ENCODE measurements at places on chromosomes 5 and 9.

GRCh38 chr5:148805326-148806290 is 20.8 kb upstream of the ADRB2 start:
- DNase-seq: no peak

DNA sequence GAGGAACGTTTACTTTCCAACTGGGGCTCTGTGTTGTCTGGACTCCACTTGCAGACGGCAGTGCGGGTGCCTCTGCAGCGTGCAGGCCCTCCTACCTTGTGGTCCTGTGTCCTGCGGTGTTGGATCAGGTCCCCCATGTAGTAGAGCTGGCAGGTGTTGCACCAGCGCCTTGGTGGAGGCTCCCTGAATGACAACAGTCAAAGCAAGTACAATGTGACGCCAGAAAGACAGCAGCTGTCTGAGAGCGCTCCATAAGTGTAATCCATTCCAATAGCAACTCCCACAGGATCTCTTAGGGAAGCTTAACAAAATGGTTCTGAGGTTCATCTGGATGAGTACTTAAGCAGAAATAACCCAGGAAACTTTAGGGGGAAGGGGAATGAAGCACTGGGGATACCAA is 9.9 kb downstream of the BBLN start:
- DNase-seq: no peak

- DNase-seq: no peak
Observed at GRCh38 chr9:21015129-21015815, 16.2 kb downstream of the HACD4 start.

DNA sequence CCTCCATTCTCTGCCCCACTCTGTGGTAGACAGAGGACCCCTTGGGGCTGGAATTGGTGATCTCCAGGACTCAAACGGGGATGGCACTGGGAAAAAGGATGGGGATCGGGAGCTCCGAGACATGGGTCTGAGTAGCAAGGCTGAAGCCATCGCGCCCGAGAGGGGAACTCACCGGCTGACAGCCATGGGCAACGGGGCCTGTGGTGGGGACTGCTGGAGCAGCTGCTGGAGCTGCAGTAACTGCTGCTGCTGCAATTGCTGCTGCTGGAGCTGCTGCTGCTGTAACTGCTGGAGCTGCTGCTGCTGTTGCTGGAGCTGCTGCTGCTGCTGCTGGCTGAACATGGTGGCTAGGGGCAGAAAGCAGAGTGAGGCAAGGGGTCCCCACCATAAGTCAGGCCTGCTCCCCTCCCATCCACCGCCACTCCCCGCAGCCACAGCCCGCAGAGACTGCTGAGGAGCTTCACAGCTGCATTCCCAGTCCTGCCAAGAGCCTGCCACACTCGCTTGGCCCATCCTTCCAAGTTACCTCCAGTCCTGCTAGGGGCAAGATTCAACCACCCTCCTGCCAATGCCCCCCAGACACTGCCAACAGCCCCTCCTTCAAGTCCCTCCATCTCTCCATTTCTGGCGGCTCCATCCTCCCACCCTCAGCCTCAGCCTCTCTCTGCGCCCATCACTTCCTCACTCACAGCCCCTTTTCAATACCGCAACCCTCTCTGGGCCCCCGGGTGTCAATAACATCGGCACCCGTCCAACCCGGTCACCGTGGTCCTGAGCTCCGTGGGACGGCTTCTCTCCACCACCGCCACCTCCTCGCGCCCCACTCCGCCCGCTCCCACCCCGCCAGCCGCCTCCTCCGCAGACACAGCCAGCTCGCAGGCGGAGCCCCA is 611 bp downstream of the CIZ1 start:
- DNase-seq: no peak

- DNase-seq: no peak
Observed at GRCh38 chr9:70147196-70147595, 103.5 kb downstream of the MAMDC2 start.

DNA sequence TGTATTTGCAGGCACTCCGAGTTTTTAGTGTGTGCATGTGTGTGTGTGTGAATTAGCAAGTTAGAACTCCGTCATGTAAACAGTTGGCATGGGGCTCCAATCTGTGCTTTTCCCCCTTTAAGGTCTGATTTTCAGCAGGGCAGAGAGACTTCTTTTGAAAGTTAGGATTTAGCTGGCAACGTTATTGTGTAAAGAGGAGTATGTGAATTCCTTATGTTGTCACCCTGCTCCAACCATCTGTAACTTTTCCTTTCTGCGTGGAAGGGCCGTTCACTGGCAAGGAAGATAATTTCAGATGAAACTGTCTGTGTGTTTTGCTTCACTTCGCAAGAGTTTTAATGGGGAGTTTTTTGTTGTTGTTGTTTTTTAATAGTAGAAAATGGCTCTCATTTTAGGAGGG is 332 bp downstream of the SGCD start:
- no peak for DNase-seq

- DNase-seq: no peak
Observed at GRCh38 chr5:142072488-142072887, 36.1 kb upstream of the NDFIP1 start.

DNA sequence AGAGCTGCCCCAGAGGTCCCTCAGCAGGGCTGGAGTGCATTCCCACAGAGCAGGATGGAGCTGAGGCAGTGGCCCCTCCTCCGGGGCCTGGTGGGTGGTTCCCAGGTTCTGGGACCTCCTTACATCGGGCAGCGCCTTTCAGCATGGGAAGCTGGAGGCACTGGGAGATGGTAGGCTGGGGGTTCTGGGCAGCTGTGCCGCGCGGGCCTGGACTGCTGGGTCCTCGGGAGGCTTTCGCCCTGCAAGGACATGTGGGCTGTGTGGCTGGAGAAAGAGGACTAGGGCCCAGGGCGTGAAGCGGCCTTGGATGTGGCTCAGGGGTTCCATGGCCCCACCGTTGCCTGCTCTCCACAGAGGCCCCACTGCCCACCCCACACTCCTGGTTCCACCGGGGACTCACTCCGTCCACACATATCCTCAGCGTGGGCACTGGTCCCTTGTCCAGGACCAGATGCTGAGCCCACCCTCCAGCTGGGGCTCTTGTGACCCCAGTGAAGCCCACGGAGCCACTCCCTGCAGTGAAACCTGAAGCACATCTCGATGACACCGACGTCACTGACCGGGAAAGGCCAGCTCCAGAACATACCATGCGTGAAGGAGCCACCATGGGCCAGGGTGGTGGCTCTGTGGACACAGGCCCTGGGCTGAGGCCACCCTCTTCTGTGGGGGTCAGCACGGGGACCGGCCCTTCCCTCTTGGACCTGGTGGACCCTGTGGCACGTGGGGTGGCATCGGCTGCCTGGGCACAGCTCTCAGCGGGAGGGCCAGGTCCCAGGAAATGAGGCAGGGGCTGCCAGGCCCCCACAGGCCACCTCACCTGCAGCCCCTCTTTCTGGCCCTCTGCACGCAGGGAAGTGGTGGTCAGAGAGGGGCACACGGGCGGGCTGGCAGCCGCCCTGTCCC is 31.5 kb upstream of the NKD2 start:
- peak; percentile 30 for DNase-seq

GRCh38 chr5:146620669-146621051 is 104.7 kb upstream of the GPR151 start:
- no peak for DNase-seq

GRCh38 chr5:141674747-141675146 is 7.3 kb downstream of the ARAP3 start:
- no peak for DNase-seq

DNA sequence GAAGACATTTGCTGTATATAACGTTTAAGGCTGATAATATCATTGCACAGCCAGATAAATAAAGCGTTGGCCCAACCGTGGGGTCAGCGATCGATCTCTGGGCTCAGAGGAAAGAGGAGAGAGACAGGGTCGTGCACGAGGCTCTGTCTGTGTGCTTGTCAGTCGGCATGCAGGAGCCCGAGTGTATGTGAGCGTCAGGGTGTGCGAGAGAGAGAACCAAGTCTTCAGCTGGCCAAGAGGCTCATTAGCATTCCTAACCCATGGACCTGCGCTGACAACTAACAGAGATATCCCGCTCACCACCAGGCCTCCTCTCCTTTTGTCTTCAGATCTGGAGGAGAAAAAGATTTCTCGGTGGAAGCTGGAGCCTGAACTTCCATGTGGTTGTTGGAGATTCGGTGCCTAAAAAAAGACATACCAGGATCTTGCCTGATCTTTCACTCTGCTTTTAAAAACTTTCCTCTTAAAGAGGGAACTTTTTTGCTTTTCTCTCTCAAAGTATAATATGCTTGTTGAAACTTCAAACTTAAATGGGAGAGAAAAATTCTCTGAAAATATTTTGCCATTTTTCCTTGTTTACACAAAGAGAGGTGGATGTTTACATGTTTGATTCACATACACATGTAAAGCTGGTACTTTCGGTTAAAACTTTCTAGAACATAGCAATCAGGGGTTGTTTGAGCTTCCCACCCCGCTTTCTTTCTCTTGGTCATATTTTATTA is 16.5 kb downstream of the NR2F1 start:
- no peak for DNase-seq

GRCh38 chr9:92353051-92353450 is 27.3 kb downstream of the CENPP start:
- DNase-seq: no peak

DNA sequence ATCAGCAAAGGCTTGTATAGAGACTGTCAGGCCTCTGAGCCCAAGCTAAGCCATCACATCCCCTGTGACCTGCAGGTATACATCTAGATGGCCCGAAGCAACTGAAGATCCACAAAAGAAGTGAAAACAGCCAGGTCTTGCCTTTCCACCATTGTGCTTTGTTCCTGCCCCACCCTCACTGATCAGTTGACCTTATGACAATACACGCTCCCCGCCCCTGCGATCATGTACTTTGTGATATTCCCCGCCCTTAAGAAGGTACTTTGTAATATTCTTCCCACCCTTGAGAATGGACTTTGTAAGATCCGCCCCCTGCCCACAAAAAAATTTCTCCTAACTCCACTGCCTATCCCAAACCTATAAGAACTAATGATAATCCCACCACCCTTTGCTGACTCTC is 18.6 kb upstream of the NPM1 start:
- no peak for DNase-seq

DNA sequence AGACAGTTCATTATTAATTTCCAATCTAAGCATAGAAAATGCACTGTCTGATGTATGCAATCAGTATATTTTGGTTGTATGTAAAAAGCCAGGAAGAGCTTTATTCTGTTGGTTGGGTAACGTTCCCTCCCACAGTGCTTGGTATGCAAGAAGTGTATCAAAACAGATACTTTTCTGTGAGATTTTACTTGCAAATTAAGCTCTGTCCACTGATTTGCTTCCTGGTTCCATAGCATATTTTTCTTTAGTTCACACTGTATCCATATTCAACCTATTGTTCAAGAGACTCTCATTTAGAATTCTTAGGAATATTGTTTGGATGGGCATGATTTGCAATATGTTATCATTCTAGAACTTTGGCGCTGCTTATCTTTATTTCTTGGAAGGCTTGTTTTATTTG is 47.4 kb downstream of the RNF180 start:
- DNase-seq: no peak

- peak; percentile 59 for DNase-seq
Observed at GRCh38 chr5:152560512-152561137, 155.5 kb upstream of the NMUR2 start.

DNA sequence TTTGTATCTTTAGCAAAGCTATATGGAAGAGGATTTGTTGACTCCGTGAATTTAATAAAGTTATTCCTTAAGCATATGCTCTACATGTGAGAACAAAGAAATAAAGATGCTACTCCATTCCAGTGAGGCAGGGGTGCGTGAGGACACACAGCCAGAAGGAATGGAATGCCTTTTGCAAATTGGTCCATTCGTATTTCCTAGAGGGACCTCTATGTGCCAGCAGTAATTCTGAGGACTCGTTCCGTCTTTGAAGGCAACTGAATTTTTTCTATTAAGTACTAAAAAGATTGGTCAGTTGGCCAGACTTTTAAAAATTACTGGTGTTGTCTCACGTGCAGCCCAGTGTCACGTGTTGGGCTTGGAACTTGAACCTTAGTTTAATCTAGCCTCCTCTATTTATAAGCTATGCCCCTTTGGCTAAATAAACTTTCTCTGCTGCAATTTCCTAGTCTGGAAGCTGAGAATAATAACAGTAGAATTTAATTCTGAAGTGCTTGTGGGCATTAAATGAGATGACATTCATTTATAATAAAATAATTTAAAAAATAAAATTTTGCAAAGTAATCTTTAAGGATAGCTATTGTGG is 13.9 kb downstream of the RAI14 start:
- no peak for DNase-seq

DNA sequence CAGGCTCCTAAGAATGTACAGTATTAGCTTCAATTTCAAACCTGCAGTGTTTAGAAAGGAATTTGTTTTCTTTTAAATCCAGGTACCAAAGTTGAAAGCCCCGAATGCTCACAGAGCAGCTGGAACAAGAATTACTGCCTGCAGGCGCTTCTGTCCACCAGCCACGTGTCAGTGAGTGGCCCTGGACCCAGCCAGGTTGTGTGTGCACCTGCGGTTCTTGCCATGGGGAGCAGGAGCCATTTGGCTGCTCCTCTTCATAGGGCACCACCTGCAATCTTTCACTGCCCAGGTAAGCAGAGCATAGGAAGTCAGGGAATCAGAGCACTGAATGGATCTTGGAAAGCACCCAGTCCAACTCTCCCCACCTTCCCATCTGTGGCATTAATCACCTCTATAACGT is 79.5 kb upstream of the PIP5K1B start:
- no peak for DNase-seq

DNA sequence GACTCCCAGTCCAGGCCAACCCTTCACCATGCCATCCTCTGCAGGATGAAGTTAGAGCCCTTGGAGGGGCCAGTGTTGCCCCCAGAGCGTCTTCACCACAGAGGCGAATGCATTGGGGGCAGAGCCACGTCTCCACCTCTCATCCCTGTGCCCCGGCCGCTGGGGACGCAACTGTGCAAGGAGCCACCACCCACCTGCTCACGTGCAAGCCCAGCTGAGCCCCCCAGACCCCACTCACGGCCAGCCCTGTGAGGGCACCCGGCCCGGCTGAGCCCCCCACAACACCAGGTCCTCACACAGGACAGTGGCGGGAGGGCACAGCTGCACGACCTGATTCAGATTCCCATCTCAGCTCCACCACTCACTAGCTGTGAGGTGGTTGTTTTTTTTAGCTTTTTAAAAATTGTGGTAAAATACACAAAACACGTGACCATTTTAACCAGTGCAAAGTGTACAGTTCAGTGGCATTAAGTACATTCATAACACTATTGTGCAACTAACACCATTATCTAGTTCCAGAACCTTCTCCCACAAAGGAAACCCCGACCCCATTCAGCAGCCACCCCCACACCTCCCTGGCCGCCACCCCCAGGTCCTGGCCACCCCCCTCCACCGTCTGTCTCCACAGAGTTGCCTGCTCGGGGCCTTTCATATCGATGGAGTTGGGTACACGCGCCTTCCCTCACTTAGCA is 33.5 kb upstream of the UBAC1 start:
- no peak for DNase-seq

GRCh38 chr5:146745931-146746577 is 132.5 kb downstream of the PPP2R2B start:
- DNase-seq: no peak

GRCh38 chr5:144731786-144732185 is 561.1 kb downstream of the KCTD16 start:
- no peak for DNase-seq

Measured in right forelimb (tissue), 1 donor.